ENCODE measurements at places on chromosomes 3 and 15.

DNA sequence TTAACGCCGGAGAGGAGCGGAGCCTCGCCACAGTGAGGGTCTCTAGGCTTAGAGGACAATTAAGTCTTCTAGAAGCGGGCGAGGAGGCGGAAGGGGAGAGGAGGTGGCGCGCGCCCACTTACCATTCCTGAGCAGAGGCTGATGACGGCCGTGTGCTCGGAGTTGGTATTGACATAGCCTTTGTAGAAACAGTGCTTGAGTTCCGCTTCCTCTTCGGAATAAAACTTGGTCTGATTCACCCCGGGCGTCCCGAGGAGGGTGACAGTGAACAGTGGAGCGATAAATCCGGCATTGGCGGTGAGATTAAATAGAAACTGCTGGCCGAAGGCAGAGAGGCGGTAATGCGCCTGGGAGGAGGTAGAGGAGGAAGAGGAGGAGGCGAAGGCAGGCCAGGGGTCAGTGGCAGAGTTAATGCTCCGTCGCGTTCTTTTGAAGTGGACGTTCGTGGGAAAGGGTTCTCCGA is 1.3 kb downstream of the ADAMTS9 start:
- DNase-seq, result no peak

DNA sequence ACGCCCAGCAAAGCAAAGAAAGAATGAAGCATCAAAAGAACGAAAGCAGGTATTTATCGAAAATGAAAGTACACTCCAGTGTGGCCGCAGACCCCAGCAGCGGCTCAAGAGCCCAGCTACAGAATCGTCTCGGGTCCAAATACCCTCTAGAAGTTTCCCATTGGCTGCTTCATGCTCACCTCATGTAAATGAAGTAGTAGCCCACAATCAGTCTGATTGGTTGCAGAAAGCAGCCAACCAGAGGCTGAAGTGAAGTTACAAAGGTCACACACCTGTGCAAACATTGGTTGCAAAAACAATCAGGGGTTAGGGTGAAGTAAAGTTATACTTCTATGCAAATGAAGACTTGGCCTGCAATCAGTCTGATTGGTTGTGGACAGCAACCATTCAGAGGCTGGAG is 32.0 kb downstream of the SV2B start:
- no peak for DNase-seq

DNA sequence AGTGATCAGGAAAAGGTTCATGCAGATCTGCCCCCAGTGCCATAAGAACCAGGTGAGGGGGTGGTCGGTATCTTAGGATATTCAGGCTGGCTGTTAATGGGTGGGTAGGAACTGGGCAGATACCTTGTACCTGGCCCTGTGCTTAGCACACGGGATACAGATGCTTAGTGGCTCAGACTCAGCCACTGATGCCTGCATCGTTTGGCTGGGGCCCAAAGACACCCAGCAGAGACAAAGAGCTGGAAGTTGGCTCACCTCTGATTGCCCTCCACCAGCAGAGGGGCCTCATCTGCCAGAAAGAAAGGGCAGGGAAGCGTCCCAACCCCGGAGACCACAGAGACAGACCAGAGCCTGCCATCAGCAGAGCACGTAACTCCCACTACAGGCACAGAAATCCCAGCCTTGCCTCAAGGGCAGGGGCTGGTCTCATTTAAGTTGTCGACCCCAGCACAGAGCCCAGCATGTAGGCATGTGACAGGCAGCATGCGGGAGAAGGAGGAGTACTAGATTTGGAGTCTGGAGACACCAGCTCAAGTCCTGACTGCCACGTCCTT is 64.1 kb upstream of the SLC6A1 start:
- no peak for DNase-seq

GRCh38 chr15:71066983-71067382 is 48.3 kb upstream of the THSD4 start:
- no peak for DNase-seq

DNA sequence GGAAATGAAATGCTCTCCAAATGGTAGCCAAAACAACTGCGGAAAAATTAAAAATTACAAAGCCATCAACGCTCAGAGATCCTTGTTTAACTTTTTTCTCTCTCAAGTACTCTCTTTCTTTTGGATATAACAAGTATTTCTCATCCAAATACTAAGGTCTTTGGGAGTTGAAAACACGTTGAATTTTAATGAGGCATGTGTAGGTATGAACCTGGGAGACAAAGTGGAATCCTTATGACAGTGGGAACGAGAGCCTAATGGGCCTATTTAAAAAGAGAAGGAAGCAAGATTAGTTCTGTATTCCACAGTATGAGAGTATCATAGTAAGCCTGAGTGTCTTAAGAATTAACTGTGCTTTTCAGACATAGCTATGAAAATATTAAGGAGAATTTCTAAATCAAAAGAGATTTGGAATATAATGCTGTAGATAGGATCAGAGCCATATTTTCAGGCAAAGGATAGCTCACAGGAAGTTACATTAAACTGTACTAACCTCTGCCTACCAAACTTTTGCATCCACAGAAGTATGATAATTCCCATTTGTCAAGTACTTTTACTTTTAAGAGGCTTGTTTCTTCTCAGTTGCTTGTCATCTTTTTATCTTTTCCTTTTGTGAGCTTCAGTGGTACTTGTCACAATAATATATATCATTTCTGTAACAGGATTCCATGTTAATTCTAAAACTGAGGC is 759 bp downstream of the CD96 start:
- DNase-seq, result no peak

DNA sequence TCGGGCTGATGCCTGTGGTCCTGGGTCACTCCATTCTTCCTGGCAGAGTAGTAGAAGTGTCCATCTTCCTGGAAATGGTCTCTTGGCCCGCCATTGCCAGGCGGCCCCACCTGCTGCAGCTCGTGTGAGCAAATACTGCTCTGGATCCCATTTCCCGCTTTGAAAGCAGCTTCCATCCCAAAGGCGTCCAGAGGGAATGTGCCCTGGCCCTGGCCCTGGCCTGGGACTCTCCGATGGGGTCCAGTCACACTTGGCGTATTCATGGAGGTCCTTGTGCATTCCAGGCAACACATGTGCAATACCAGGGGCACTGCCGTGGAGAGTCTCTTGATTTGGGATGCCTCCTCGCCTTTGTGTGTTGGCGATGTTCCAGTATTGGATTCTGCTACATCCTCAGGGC is 111.1 kb downstream of the SNRPN start:
- DNase-seq, result no peak

DNA sequence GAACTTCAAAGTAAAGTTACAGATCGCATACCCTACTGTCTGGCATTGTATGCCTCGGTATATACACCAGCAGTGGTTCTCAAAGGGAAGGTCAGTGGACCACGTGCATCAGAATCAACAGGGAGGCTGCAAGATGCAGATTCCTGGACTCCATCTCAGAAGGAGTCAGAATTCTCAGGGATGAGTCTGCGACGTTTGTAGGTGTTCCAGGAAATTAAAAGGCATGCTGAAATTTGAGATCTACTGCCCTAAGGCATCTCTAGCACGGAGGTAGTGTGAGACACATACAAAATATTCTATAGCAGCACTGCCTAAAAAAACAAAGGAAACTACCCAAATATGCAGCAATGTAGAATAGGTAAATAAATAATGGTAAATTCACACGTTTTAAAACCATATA is 136.8 kb upstream of the BNIP2 start:
- DNase-seq, result no peak

GRCh38 chr3:193872265-193872753 is 263.6 kb upstream of the HES1 start:
- DNase-seq, result no peak

DNA sequence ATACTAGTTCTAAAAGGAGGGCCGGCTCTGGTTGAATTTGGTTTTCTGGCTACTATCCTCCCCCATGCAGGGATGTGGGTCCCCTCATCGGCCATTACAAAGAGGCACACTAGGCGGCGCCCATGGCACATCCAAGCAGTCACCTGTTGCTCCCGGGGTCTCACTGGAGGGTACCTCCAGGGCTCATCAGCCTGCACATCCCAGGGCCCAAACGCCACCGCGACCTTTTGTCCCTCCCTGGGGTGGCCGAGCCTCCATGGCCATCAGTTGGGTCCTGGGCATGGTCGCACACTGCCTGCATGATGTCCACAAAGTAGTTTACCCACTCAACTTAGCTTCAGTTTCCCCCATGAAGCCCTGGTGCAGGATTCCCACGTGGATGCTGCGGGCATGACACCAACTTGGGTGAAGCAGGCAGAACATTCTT is 28.3 kb downstream of the IDH3A start:
- no peak for DNase-seq

DNA sequence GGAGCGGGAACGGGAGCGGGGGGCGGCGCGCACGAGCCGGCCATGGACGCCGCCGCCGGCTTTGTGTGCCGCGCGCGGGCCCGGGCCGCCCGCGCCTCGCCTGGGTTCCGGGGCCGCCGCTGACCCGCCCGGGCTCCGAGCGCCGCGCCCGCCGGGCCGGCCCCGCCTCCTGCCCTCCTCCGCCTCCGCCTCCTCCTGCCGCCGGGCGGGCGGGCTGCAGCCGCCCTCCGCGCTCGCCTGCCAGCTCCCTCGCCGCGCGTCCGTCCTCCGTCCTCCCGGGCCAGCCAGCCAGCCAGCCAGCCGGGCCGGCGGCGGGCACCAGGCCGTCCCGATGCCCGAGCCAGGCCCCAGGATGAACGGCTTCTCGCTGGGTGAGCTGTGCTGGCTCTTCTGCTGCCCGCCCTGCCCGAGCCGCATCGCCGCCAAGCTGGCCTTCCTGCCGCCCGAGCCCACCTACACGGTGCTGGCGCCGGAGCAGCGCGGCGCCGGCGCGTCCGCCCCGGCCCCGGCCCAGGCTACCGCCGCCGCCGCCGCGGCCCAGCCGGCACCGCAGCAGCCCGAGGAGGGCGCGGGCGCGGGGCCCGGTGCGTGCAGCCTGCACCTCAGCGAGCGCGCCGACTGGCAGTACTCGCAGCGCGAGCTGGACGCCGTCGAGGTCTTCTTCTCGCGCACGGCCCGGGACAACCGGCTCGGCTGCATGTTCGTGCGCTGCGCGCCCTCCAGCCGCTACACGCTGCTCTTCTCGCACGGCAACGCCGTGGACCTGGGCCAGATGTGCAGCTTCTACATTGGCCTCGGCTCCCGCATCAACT is at the start of gene ABHD17C:
Gene ABHD17C, plus strand, starts transcription at position 212 of the 812 bp plus-strand sequence. Its CDS starts 120 bp downstream, at position 332.
- peak; percentile 11 for DNase-seq

DNA sequence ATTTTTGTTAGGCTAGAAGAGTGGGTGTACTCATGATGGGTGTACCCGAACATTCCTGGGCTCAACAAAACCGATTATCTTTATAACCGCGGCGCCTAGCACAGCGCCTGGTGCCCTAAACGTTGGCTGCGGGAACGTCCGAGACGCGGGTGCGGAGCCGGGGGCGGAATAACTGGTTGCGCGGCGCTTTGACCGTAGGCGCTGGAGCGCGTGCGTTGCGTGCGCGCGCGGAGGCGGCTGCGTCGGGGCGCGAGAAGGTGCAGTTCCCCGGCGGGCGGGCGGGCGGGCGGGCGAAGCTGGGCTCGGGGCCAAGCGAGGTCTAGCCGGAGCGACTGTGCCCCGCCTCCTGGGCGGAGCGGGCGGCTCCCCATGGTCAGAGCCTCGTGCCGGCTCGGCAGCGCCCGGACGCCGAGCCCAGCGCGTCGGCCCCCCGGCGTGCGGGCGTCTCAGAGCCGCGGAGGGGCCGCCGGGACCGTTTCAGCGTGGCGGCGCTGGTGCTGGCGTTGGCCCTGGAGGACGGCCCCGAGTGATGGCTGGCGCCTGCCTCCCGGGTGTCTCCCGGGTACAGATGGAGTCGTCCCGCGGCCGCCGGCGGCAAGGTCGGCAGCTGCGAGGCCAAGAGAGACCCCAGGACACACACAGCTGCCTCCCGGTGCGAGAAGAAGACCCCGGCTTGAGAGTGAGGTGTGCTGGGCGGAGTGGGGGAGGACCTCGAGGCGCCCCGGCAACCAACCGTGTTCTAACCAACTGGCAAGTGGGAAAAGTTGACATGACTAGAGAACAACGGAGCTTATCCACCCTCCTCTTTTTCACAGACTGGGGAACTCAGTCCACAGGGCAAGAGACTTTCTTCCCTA is at the start of gene PLAAT1:
Gene PLAAT1, plus strand, starts transcription at position 373 of the 857 bp plus-strand sequence. CDS start 14,429 bp downstream, outside the sequence.
- peak; percentile 21 for DNase-seq

DNA sequence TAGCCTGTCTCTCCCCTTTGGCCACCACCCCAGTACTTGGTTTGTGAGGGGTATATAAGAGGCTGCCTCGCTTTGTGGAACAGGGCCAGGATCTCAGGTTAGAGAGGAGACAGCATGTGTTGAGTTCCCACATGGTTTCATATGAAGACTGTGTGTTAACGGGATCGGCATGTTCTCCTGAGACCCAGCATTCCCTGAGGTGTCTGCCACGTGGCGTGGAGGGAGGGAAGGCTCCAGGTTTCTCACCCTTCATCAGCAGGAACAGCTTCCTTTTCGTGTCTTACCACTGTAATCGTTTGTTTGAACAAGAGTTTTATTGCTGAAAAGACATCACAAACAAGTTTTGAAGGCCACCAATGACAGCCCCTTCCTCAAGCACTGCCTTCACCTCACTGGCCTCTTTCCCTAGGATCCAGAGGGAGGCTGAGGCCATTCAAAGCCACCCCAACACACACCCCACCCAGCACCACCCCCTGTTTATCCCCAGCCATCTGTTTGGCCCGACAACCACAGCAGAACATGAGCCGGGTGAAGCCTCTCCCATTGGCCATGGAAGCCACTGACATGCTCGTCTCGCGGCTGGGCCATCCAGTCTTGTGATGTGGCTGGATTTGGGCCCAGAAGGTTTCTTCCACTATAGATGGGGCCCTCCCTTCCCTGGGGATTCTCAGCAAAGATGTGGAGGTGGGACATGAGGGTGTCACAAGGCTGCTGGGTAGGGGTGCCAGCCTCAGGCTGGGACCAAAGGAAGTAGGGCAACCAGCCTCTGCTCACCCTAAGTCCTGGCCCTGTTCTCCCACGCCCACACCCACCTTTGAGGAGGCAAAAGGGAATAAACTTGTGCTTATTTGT is 10.0 kb downstream of the BHLHE40 start:
- DNase-seq, result no peak

DNA sequence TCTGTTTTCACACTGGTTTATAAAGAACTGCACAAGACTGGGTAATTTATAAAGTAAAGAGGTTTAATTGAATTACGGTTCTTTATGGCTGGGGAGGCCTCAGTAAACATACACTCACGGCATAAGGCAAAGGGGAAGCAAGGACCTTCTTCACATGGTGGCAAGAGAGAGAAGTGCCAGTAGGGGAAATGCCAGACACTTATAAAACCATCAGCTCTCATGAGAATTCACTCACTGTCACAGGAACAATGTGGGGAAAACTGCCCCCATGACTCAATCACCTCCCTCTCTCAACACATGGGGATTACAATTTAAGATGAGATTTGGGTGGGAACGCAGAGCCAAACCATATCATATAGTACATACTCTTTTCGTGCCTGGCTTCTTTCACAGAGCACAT is 42.4 kb downstream of the MAP2K1 start:
- DNase-seq, result no peak

- no peak for DNase-seq
Observed at GRCh38 chr15:39804026-39804425, 21.4 kb upstream of the FSIP1 start.

DNA sequence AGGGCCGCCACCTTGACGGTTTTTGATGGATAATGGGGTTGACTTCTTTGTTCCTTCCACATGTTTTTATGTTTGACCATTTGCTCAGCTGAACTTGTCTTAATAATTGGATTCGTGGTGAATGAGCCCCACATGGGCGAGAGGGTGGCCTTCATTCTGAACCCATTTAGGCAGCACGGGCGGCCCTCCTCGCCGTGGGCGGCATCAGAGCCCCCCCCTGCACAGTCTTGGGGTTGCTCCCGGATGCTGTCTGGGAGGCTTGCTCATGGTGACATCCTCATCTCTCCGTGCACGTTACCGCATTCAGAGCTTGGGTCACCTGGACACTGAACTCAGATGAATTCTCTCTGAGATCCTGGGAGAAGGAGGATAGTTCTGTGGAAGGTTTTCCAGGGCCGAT is 172.3 kb upstream of the OSBPL11 start:
- no peak for DNase-seq

GRCh38 chr3:8182904-8183303 is 318.7 kb upstream of the LMCD1 start:
- DNase-seq, result no peak
